ACHN (cell line): ENCODE measurements at places on chromosomes 5 and 9.

- no peak for DNase-seq
Measured at GRCh38 chr9:133627341-133627740, 8.8 kb upstream of the DBH start.

GRCh38 chr5:59189472-59190244 lies 606.8 kb downstream of the RAB3C start:
- no peak for DNase-seq

- DNase-seq: peak; percentile 56
Measured at GRCh38 chr5:36692791-36693763, 86.7 kb downstream of the SLC1A3 start.

DNA sequence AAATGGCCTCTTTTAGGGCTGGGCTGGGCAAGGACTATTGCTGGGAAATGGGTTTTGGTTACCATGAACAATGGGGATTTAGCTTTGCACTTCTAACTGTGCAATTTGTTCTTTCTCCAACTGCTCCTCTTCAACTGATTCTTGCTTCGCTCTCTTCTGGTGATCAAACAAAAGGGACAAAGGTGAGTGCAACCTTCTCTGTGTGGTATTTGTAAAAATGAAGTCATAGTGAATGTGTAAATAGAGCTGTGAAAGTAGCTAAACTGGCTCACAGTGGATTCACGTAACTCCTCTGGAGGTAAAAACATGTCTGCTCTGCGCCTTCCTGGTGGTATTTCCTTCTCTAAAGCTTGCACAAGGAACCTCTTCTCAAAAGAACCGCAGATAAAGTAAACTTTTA lies 20.9 kb upstream of the SPINK14 start:
- no peak for DNase-seq

GRCh38 chr5:79794347-79794746 lies 104.7 kb downstream of the CMYA5 start:
- no peak for DNase-seq

DNA sequence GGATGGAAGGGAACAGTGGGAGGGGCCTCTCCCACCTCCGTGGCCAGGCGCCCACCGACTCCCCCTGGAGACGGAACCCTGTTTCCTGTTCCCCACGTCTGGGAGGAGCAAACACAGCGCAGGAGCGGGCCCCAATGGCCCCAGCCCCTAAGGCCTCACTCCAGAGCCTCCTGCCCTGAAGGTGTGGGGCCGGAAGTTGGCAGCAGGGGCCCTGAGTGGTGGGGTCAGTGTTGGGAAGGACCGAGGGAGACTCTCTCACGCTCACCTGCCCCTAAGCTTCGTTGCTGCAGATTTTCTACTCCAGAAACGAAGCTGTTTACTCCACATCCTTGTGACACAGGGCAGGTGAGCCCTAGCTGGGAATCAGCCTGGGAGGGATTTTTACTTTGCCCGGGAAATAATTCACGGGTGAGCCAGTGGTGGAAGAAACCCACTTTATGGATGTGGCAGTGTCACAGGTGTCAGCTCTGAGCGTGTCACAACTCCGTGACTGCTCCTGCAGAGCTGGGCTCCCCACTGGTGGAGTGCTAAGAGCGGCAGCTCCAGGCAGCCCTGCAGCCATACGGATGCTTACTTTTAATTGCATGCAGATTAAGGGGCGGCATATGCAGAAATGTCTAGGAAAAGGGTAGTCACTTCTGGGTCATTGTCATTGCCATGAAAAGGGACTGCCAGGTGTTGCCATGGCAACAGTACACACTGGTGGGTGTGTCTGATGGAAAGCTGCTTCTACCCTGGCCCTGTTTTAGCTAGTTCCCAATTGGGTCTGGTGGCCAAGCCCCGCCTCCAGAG lies 77.5 kb upstream of the OLFM1 start:
- DNase-seq: no peak

DNA sequence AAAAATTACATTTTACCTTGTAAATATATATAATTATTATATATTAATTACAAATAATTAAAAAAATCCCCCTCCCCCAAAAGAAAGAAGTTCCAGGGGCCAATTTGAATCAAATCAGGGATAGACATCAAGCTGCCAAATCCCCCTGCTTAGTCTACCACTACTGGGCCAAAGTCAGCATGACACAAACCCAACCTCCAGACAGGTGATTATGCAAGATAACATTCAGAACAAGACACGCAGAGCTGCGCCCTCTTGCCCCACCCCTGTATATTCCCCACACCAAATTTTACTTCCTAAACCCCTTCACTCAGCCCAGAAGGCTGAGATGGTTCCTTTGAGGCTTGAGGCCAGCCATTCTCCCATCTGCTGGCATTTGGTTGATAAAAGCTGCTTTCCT lies 2059.1 kb upstream of the CDH6 start:
- no peak for DNase-seq

- DNase-seq: no peak
Measured at GRCh38 chr5:89105171-89105695, 222.2 kb upstream of the MEF2C start.

- no peak for DNase-seq
Measured at GRCh38 chr5:19210886-19211285, 777.1 kb downstream of the CDH18 start.

DNA sequence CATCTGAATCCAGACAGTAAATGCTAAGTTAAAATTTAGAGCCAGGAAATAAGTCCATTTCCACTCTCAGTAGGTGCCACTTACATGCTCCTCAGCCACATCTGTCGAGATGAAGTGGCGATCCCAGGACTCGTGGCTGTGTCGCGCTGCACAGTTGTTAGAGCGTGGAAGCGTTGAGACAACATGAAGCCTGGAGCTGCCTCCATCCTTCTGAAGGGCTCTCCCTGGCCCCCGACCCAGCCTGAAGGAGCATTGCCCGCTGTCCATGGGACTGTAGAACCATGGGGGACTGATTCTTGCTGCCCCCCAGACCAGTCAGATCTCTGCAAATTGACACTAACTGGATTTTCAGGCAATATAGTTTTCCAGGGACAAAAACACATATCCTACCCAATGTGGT lies 58.9 kb downstream of the IRX1 start:
- no peak for DNase-seq

- DNase-seq: no peak
Measured at GRCh38 chr5:137145721-137146120, 353.4 kb downstream of the SPOCK1 start.

- DNase-seq: no peak
Measured at GRCh38 chr9:90854637-90855175, 53.1 kb downstream of the SYK start.

DNA sequence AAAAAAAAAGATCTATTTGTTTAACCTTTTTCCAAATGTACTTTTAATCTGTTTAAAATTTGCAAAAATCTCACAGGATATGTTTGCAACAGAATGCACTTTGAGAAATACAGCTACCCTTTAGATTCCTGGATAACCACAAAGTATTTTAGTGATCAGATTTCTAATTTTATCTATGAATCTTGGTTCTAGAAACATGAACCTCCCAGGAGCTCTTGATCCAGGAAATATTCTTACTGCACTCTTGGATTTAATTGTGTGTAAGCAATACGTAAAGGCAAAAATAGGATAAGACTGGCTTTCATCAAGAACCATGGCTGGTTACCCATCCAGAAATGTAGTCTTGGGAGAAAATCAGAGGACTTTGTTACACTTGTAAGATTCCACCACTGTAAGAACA lies 1581.8 kb upstream of the WWC1 start:
- DNase-seq: no peak

DNA sequence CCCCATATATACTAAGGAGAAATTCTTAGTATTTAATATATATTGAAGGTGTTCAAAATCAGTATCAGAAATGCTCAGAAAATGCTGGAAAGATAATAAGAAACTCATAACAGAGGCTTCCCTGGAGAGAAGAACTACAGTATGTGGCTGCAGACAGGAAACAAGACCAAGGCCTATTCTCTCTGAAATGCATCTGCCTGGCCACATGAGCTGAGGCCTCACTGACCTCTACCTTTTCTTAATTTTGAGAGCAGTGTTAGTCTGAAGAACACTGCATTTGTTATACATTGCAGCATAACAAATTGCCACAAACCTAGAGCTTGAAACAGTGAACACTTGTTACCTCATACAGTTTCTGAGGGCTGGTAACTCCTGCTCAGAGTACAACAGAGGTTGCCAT lies 133.4 kb upstream of the SPEF2 start:
- no peak for DNase-seq

- peak; percentile 68 for DNase-seq
Measured at GRCh38 chr9:115198001-115198400, 80.0 kb upstream of the TNC start.

DNA sequence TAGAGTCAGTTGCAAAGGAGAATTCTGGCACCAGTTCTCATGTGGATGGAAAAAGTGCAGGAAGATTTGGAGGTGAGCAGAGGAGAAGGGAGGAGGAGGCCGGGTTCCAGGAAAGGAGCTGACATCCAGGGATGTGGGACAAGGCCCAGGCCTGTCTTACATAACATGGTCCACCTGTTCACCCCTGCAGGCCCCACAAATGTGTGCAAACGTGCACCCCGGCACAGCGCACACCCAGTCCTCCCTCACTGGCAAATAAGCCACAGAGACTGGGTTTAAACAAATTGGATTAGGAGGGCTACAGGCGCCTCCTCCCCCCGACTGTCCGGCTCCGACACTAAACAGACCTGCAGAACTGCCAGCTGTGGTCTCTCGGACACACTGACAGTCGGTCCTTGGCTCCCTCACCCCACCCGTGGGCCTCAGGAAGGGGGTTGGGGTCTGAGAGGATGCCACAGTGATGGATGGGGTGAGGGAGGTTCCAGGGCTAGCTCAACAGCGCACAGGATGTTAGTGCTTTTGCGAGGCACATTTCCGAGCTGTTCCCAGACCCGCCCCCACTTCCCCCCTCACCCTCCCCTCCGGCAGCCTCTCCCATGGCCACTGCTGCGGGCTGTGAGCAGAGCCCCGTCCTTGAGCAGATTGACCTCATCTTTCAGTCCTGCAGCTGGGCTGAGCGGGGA lies 43.4 kb upstream of the IL17B start:
- DNase-seq: no peak

DNA sequence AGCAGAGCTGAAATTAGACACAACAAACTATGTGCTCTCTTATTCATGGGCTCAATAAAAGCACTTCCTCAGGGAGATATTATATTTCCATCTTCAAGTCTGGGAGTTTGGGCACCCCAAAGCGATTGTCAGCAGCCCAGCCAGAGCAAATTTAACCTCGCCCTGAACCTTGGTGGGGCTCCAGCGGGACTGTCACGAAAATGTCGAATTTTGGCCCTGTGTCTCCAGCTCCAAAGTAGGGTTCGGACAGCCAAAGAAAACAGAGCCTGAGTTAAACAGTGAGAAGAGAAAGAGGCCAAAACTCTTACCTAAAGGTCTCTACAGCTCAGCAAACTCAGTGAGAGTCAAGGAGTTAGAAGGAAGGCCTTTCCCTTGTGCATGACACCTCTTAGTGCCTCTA lies 432.9 kb downstream of the SPATA31D1 start:
- no peak for DNase-seq

GRCh38 chr9:127943731-127944144 lies 6.1 kb upstream of the DPM2 start:
- DNase-seq: peak; percentile 77

- DNase-seq: no peak
Measured at GRCh38 chr5:40672425-40672824, 7.3 kb upstream of the PTGER4 start.

DNA sequence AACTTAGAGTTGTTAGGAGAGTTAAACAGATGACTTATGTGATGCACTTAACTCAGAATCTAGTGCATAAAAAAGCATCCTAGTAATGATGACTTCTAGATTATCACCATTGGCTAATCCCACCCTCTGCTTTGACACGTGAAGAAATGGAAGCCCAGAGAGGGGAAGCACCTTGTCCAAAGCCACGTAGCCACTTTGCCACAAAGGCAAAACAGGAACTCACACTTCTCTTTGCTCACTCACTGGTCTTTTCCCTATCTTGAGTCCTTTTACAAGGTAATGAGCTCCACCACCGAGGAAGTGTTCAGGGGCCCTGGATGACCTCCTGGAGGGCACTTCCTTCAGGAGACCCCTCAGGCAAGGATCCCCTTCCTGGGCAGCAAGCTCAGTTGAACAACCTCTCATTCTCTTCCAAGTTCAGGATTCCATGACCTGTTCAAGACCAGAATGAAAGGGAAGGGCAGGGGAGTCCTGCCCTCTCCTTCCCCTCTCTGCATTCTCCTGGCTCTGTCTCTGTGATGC lies 89.7 kb downstream of the HRH2 start:
- no peak for DNase-seq

- no peak for DNase-seq
Measured at GRCh38 chr5:174690271-174690670, 34.1 kb upstream of the MSX2 start.

GRCh38 chr5:170186156-170186555 lies 46.6 kb upstream of the C5orf58 start:
- DNase-seq: no peak

DNA sequence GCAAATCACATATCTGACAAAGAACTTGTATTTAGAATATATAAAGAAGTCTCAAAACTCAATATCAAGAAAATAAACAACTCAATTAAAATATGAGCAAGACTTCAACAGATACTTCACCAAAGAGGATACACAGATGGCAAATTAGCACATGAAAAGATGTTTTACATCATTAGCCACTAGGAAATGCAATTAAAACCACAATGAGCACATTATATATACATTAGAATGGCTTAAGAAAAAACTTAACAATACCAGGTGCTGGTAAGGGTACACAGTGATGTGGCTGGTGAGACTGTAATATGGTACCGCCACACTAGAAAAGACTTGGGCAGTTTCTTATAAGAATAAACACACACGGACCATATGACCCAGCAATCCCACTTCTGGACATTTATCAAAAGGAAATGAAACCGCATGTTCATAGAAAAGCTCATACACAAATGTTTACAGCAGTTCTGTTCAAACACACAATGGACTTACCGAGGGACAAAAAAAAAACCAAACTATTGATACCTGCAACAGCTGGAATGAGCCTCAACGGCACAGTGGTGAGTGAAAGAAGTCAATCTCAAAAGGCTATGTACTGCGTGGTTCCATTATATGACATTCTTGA lies 27.6 kb downstream of the SEMA4D start:
- no peak for DNase-seq

GRCh38 chr9:107489687-107490605 lies at the start of gene KLF4:
Gene KLF4 (minus strand): TSS chr9:107489769. CDS start chr9:107489172, 597 bp downstream.
- DNase-seq: peak; percentile 85

GRCh38 chr5:170109059-170110031 lies 3.6 kb downstream of the FOXI1 start:
- no peak for DNase-seq

- DNase-seq: peak; percentile 29
Measured at GRCh38 chr9:72362680-72363139, 2.3 kb downstream of the ZFAND5 start.

GRCh38 chr9:110072597-110073355 lies 135.2 kb downstream of the C9orf152 start:
- no peak for DNase-seq

GRCh38 chr9:34986540-34987047 lies 3.0 kb upstream of the DNAJB5 start:
- no peak for DNase-seq

GRCh38 chr5:39080597-39081204 lies 6.5 kb upstream of the RICTOR start:
- peak; percentile 59 for DNase-seq

- peak; percentile 38 for DNase-seq
Measured at GRCh38 chr5:170307575-170308465, 10.2 kb upstream of the LCP2 start.
